Effector CD4-positive, alpha-beta T cell (primary cell): ENCODE measurements at places on chromosomes 7 and 10.

- no peak for DNase-seq
Measured at GRCh38 chr7:1015196-1016121, 28.9 kb upstream of the GPR146 start.

- no peak for DNase-seq
Measured at GRCh38 chr10:5491477-5491876, 7.9 kb downstream of the CALML5 start.

GRCh38 chr10:962342-962741 is 25.9 kb upstream of the GTPBP4 start:
- DNase-seq: no peak

GRCh38 chr10:122170802-122171201 is 100.3 kb upstream of the BTBD16 start:
- no peak for DNase-seq

DNA sequence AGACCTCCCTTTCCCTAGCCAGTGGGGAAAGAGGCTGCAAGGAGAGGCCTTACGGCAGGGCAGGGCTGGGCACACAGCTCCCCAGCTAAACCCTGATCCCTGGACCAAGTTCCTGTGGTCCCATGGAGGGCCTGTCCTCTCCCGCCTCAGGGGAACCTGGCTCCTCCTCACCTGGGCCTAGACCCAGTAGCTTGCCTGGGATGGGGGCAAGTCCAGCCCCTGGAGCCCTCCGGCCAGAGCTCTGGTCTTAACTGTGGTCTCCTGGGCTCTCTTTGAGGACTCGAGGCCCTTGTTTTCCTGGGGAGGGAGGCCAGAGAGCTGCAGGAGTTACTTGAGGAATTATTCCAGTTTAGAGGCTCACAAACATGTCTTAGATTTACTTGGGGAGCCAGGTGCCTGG is 1.5 kb downstream of the ZP3 start:
- no peak for DNase-seq

- DNase-seq: no peak
Measured at GRCh38 chr7:129832282-129832681, 120.5 kb downstream of the UBE2H start.

DNA sequence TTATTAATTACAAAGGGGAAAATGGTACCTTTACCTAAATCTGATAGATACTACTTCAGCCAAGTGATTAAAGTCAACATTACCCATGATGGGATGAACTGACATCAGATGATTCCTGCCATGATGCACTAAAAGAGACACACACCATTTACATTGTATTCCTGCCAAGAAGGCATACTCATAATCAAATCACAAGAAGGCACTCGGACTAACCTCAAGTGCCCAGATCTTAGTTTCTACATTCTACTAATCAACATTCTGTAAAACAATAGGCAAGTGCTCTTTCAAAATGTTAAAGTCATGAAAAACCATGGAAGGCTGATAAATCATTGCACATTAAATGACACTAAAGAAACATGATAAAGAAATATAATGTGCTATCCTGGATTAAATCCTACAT is 44.4 kb downstream of the SLC35G1 start:
- DNase-seq: no peak

DNA sequence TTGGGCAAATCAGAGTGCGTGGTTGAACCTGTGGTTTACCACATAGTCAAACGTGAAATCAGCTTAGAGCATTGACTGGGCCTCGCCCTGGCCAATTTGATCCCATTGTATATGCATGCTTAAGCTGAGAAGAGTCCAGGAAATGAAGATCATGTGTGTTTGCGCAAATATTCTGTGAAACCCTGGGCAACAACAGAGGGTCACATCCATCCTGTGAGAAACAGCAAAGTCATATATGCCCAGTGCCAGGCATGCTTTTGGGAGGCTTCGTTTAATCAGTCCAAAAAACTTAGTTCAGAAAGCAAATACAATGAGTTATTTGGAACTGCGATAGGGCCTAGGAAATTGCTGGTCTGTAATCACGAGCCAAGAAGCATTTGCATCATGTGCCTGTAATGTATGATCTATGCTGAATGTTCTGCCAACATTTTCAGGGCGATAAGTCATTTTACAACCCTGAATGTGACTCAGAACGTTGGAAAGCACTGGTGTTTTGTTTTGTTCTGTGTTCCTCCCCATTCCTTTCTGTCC is 412.1 kb upstream of the CELF2 start:
- no peak for DNase-seq

DNA sequence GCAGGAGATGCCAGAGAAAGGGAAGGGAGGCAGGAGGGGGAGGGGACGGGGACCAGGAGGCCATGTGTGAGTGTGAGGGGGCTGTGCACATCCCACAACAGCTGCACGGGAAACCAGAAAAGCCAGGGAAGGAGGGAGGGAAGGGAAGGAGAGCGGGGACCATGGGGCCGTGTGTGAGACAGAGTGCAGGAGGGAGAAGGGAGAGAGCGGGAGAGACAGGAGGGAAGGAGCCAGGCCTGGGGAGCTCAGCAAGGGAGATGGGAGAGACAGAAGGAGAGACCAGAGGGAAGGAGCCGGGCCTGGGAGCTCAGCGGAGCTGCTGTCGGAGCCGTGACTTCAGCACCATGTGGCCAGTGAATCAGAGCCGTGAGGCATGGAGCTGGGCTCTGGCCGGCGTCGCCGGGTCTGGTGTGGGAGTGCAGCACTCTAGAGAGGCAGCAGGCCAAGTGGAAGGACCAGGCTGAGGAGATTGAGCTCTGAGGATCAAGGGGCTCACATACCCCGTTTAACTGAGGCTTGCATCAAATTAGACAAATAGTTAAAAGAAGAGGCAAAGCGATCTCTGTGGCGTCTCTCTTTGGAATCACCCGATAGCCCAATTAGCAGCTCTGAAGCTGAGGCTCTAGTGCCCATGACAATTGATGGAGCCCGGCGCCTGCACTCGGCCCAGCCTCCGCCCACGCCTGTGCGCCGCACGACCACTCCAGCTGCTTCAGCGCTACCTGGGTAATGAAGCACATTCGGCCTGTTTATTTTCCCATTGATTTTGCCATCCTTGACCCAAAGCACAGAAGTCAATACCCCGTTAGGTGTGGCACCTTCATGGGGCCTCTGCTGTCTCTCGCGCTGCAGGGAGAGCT is 150.4 kb downstream of the MAD1L1 start:
- DNase-seq: no peak

DNA sequence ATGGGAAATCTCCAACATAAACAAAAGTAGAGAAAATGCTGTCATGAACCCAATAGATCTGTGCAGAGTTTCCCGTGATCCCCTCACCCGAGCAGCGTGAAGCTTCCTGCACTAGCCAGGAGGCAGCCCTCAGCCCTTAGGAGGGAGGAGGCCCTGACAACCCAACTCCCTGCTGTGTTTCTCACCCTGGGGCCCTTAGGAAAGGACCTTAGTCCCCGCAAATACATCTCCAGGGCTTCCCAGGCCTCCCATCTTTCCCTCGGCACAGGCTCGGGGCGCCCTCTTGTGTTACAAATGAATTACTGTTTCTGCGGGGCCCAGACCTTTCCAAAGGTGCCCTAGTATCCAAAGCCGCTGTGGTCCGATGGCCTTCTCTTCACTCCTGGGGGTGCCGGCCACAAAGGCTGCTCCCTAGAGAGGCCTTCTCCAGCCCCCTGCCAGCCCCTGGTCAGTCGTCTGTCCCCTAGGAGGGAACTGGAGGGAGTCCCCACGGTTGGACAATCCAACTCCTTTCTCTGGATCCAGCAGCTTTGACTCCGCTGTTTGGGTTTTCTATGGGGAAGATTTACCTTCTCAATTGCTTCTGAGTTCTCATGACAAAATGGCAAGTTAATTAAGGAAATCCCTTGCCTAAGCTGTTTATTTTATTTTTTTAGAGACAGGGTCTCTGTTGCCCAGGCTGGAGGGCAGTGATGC is 49.9 kb upstream of the SH2B2 start:
- DNase-seq: peak; percentile 21
